Substantia nigra (tissue), 51 donors: ENCODE measurements at places on chromosomes 1 and 21.

GRCh38 chr1:240559781-240560180, 52.2 kb downstream of the GREM2 start:
- DNase-seq = no peak

GRCh38 chr1:54380290-54380882, 25.8 kb downstream of the SSBP3 start:
- no peak for DNase-seq

DNA sequence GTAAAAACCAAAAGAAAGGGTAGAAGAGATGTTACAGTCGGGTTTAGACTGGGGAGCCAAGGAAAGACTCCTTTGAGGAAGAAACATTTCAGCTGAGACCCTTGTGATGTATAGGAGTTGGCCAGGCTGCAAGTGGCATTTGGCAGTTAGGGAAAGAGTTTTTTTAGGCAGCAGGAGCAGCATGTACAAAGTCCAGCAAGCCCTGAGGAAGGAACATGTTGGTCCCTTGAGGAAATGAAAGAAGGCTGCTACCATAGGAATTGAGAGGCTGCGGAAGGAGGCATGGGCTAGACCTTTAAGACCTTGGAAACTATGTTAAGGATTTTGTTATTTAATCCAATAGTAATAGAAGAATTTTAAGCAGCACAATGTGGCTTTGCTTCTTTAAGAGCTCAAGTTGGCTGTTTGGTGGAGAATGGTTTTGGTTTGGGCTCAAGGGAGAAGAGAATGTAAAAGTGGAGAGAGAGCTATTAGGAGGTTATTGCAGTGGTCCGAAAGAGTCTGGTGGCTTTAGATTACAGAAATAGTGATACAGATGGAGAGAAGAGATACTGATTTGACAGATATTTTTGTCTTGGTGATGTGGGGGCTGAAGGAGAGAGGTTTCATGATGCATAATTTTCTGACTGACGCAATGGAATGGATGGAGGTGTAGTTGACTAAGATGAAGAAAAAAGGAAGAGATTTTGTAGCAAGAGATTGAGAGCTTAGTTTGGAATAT, 26.6 kb downstream of the SMAP2 start:
- no peak for DNase-seq

DNA sequence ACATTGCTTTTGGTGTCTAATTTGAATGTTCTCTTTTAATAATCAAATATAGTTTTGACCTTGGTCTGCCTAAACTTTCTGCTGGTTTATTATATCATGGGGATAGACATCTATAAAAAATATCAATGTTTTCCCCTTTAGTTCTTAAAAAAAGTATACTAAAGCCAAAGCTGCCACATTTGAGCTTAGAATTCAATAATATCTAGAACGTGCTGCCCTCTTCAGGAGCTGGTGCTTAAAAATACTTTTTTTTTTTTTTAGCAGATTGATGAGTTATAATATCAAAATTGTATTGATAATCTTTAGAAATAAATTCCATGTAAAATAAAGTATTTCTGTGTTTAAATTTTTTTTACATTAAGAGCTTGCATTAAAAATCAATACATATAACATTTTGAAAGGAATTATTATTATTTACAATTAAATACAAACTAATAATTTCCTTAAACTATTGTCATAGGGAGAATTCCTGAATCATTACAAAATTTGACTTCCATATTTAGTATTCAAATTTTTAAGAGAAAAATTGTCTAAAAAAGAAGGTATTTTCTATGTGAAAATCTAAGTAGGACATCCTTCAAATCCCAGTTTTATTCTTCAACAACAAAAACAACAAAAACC, 40.1 kb upstream of the ADGRL2 start:
- DNase-seq = no peak

DNA sequence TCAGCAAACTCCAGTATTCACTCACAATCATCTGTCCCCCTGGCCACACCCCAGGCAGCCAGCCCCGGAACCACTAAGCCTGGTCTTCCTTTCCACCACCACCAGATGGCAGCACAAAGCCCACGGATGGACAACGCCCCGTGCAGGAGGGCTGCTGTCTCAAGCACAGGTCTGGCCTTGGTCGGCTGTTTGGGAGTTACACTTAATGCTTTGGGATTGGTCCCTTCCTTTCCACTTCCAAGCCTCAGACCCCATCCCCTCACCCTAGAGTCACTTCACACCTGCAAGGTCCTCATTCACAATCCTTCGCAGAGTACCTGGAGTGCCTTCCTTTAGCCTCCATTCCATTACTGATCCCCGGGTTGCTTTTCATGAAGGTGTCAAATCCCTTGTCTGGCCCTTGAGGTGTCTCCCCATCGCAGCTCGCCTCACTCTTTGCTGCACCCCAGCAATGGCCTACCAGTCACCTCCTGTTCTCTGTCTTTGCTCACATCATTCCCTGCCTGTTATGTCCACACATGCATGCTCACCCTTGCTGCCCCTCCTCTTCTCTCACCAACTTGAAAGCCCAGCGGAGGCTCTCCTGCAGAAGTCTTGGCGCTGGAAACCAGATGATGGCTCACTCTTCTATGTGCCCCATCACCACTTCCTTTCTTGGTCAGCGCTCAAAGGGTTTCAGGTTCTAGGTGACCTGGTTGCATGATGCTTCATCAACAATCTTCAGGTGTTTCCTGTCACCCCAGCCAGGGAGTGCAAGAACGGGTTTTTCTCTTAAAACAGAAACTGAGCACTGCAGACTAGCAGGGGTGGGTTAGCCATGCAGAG, 24.9 kb upstream of the KCNA2 start:
- peak; percentile 58 for DNase-seq

DNA sequence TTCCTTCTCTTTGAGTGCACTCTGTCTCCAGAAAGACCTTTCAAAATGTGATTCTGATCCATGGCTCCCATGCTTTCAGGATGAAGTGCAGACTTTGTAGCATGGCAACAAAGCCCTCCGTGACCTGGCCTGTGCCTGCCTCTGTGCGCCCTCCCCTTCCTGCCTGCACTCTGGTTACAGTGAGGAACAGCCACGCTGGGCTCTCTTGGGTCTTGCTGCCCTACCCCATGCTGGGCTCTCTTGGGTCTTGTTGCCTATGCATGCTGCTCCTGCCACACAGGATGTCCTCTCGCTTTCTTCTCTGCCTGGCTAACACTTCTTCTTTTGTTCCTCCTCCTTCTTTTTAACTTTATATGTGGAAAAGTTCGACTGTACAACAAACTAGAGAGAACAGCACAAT, 28.0 kb downstream of the LMOD1 start:
- no peak for DNase-seq

GRCh38 chr1:61084491-61085031, 2.2 kb downstream of the NFIA start:
- no peak for DNase-seq

DNA sequence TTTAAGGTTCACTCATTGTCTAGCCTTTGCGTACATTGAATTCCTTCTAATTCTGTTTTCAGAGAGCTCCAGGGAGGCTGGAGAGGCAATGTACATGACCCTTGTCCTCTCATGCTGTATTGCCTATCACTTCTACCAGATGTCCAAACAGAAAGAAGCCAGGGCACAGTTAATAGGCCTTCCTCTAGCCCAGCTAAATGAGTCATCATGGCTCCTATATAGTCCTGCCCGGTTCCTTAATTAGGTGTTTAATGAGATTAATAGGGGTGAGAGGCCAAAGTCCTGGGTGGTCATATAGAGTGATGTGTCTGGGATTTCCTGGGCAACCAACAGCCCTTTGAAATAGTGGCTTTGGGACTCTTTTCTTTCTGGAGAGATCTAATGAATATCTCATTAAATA, 76.3 kb downstream of the ZSCAN20 start:
- DNase-seq = no peak

DNA sequence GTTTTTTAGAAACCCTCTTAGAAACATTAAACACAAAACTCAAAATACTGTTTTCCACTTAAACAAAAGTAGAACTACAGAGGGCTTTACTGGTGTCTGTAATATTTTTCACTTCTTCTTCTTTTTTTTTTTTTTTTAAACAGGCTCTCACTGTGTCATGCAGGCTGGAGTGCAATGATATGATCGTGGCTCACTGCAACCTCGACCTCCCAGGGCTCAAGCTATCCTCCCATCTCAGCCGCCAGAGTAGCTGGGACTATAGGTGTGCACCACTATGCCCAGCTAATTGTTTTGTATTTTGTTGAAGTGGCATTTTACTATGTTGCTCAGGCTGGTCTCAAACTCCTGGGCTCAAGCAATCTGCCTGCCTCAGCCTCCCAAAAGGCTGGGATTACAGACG, 194.8 kb downstream of the DAB1 start:
- DNase-seq = no peak

DNA sequence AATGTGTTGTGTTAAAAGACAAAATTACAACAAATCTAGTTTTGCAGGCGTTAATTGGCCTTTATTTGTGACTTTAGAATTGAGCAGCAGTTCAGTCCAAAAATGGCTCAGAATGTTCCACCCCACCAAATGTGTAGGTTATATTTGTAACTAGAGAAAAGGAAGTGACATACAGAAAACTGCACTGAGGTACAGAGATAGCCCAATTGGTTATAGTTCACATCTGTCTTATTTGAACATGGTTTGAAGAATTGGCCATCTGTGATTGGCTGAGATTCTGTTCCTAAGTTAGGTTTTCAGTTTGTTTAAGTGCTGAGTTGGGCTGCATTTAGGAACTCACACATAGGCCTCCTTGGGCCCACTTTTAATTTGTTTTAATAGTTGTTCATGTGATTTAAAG, 12.0 kb upstream of the FMO2 start:
- DNase-seq = no peak

DNA sequence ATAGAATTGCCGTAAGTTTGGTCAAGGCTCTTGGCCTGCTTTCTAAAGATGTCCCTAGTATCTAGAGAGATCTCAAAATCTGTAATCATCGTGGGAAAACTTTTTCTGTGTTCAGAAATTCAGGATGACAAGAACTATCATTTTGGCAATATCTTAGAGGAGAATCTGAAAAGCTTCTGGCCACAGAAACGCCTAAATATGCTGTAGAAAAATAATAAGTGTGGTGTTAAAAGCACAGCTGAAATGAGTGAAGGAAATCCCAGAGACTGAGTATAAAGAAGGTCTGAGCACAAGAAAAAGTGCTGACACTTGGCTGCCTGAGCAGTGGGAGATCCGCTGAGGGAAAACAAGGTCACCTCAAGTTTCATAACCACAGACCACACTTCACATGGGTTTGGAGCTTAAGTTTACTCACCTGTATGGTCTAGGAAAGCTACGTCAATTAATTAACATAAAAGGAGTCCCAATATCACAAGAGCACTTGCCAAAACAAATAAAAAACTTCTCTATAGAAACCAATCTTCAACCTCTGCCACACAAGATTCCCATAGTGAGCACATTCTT, 235.2 kb upstream of the IRF2BP2 start:
- no peak for DNase-seq

GRCh38 chr21:39065917-39066316, 117.3 kb downstream of the PSMG1 start:
- DNase-seq = no peak

- no peak for DNase-seq
These were observed 76.6 kb downstream of the DMRTA2 start for GRCh38 chr1:50346621-50347020.

DNA sequence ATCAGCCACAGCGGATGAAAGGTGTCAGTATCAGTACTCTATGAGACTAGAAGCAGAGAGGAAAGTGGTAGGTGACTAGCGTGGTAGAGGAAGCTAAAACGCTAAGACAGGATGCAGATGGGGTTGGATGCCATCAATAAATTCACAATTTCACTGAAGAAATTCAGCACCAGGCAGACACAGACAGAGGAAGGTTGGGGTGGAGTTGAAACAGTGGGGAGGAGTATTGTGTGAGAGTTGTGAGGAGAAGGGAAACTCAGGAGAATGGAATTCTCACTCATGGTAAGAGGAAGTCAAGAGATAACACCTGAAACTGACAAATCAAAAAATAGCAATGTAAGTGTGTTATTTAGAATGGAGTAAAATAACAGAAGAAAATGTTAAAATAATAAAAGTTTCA, 208.5 kb upstream of the DAB1 start:
- DNase-seq = no peak
